ENCODE measurements at places on chromosomes 13 and 19.

GRCh38 chr13:74203576-74203975, 69.4 kb upstream of the KLF12 start:
- no peak for DNase-seq

- no peak for DNase-seq
Observed at GRCh38 chr19:55391702-55392615, 6.2 kb downstream of the RPL28 start.

- DNase-seq: no peak
Observed at GRCh38 chr19:8831373-8831772, 731 bp downstream of the ZNF558 start.

DNA sequence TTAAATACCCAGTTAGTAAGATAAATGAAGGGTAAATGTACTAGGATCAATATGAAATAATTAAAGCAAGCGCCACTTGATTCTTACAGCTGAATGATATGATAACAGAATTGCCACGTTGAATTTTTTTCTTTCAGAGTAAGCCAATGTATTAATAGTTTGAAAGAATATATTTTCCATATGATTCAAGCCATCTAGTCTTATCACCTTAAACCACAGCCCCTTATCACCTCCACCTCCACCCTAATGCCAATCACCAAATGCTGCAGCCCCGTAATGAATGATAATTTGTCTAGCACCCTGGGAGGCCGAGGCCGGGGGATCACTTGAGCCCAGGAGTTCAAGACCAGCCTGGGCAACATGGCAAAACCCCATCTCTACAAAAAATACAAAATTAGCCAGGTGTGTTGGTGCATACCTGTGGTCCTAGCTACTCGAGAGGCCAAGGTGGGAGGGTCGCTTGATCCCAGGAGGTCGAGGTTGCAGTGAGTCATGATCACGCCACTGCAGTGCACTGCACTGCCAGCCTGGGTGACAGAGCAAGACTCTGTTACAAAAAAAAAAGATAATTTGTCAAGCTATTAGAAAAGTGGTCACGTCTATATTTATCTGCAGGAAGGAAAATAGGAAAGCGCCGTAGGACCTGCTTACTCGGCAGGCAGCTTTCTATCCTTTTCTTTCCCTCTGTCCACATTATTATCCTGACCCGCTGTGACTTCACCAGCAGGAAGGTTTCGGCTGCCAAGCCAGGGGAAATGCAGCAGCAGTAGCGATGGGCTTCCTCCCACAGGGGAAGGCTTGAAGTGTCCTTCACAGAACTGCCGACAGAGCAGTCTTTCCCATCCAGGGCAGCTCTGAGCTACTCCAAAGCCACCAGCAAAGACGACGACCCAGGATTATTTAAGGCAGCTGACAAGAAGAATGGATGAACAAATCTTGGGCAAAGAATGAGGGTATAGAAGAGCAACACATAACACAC, 19.7 kb upstream of the CLN5 start:
- no peak for DNase-seq

- DNase-seq: no peak
Observed at GRCh38 chr13:63855457-63856118, 2439.9 kb upstream of the PCDH20 start.

DNA sequence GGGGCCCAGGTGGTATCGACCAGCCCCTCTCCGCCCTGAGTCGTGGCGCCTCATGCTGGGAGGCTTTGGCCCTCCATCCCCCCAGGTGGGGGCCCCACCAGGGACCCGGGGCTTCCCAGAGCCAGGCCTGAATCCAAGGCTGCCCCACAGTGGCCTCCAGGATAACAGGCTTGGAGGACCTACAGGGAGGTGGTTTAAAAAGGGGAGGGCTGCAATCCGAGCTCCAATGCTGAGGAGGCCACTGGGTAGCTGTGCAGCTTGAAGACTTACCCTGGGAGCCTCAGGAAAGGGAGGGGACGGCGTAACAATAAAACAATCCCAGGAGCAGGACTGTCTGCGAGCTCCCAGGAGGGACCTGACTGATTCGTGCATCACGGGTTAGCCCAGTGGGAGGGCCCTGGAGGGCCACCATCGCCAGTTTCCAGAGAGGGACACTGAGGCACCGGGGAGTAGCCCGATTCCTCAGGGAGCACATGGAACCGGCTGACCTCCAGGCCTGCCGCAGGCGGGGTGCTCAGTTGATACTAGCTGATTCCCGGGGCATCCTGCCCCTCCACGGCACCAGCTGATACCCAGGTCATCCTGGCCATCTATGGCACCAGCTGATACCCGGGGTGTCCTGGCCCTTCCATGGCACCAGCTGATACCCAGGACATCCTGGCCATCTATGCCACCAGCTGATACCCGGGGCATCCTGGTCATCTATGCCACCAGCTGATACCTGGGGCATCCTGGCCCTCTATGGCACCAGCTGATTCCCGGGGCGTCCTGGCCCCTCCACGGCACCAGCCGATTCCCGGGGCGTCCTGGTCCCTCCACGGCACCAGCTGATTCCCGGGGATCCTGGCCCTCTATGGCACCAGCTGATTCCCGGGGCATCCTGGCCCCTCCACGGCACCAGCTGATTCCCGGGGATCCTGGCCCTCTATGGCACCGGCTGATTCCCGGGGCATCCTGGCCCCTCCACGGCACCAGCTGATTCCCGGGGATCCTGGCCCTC, 3.7 kb upstream of the C2CD4C start:
- no peak for DNase-seq

GRCh38 chr19:10625003-10625761, at the start of gene SLC44A2:
Gene SLC44A2 (plus strand): TSS chr19:10625553. CDS start chr19:10625634, 81 bp downstream.
- DNase-seq: peak; percentile 96

- DNase-seq: no peak
Observed at GRCh38 chr13:39036212-39036611, 1.7 kb downstream of the PROSER1 start.

DNA sequence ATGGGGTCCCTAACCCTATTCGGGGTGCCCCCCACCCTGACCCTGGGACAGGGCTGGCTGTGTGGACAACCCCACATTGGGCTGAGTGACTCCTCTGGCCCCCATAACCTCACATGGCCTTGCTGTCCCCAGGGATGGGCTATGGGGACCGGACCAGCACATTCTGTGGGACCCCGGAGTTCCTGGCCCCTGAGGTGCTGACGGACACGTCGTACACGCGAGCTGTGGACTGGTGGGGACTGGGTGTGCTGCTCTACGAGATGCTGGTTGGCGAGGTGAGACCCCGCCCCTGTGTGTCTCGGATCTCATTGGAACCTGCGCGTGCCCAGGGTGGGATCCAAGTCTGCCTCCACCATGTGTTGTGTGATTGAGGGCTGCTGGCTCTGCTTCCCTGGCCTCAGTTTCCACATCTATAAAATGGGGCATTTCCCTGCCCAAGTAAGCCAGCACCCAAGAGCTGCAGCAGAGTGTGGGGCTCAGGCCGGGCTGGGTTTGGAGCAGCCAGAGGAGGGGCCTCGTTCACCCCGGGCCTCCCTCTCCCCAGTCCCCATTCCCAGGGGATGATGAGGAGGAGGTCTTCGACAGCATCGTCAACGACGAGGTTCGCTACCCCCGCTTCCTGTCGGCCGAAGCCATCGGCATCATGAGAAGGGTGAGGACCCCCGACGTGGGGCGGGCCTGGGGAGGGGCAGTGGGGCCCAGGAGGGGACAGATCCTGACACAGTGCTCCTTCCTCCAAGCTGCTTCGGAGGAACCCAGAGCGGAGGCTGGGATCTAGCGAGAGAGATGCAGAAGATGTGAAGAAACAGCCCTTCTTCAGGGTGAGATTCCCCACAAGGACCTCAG, 4.9 kb downstream of the PTGER1 start:
- DNase-seq: no peak

GRCh38 chr13:30334663-30335386, 27.5 kb upstream of the KATNAL1 start:
- DNase-seq: no peak

- DNase-seq: no peak
Observed at GRCh38 chr13:48253849-48254248, 20.8 kb downstream of the ITM2B start.

GRCh38 chr13:97278435-97279411, 56.6 kb downstream of the MBNL2 start:
- no peak for DNase-seq

DNA sequence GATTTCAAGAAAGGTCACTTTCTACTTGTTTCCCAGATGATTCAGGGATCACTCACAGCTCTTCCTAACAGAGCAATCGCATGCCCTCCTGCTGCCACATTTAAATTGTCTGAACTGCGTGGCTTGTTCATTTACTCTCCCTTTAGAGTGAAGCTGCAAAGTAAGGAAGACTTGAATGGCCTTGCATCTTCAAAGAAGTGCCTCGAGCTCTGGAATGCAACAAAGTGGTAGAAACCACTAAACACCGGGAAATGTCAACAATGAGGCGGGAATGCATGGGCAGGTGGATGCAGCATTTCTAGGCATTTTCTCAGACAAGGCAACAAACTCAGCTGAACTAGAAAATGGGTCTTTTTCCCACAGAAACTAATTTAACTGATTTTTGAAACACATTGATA, 10.3 kb upstream of the DACH1 start:
- no peak for DNase-seq

- no peak for DNase-seq
Observed at GRCh38 chr13:22931576-22931975, 249.2 kb upstream of the SGCG start.

DNA sequence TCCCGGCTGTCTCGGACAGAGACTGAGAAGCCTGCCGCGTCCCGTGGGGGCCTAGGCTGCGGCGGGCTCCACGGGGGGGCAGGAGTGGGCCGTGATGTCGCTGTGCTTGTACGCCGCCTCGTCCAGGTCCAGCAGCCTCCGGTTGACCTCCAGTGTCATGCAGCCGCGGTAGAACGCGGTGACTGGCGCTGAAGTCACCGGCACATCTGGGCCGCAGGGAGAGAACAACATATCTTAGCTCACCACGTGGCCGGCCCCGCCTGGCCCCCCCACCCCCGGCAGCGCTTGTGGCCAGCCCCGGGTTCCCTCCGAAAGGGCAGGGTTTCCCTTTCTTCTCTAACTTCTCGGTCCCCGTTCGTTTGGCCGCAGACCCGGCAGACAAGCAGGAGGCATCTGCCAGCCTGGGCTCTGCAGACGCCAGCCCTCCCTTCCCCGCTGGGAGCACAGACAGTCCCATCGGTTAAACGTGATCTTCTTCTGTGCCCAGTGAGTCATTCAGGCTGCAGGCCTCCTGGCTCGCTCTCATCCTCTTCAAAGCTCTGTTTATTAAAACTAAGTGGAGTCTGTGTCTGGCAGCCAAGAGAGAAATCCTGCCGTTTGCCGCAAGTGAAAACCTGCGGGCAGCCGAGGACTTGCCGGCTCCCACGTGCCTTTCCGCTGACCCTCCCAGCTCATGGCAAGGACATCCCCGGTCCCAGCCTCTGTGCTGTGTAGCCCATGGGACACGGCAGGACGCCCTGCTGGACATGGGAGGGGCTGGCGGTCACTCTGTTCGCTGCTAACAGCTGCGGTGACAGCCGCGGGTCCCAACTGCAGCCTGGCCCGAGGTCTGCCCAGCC, 42.8 kb downstream of the GAS6 start:
- DNase-seq: no peak

- DNase-seq: no peak
Observed at GRCh38 chr19:48890551-48890950, 8.0 kb downstream of the TULP2 start.

DNA sequence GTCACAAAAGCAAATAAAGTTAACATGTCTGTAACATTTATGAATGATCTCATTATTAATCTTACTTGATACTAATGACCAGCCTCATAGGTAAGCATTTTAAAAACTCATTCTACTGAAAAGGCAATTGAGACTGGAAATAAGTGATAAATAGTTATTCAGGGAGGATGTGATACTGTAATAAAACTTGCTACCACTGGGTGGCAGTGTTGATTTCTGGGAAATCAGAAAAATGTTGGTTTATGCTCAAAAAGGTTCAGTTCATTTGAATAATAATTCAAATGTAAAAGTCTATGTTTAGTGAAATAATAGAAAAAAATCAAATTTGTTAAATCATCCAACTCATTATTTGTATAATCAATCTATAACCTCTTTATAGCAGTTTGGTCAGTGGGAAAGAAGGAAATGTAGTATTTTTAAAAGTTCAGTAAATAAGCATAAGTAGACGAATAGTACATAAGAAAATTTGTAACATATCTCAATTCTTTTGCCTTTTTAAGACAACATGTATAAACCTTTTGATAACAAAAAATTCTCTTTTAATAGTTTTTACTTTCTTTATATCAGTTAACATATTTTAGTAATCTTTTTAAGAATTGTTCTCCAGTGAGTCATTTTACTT, 9.6 kb downstream of the ABHD13 start:
- DNase-seq: no peak

GRCh38 chr13:47886314-47886713, 114.8 kb downstream of the SUCLA2 start:
- DNase-seq: no peak

DNA sequence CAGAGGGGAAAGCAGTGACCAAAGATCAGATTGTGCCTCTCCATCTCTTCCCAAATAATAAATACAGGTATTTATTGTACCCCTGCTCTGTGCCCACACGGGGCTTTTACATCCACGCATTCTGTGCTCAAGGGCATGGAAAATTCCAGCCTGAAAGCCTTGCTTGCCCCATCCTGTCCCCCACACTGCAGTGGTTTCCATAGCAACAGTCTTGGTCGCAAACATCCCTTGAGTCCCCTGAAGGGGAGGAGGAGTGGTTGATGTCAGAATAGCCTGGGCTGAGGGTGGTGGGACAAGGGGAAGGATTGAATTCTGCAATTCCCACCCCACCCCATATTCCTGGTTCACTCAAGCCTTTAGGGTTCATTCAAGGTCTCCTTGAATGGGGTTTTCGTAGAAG, 41.0 kb upstream of the USP29 start:
- DNase-seq: no peak

DNA sequence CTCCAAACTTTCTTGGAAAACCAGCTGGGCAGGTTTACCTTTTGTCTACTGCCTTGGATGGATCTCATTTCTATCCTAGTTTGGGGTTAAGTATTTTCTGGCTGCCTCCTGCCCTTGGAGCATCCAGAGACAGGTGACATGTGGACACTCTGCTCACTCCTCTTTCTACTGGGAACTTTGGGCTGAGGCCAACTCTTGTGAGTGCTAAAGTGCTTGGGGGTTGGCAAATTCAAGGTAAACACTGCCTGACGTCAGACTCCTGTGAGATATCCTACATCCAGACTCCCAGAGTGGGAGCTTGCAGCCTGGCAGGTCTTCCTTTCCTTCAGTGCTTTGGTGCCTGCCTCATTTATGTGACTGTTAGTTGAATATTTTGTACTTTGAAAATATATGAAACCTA, 388.1 kb downstream of the KCNRG start:
- no peak for DNase-seq

GRCh38 chr19:13029893-13030292, 34.6 kb downstream of the NFIX start:
- no peak for DNase-seq
